ENCODE measurements at places on chromosomes 11 and 22. TPM values are rescaled to one million over a fixed set of nuclear protein-coding genes. Genes with fewer than 3 reads are reported as not detected.
A peak's percentile ranks its signal among the peaks of the same experiment; 100 is the strongest.

- no peak overlapping the region for H3K27ac ChIP-seq
- H3K4me1 ChIP-seq = peaks cover 82% of the 10 kb centered on the region
- DNase-seq = peak; percentile 65
- no peaks in the 10 kb centered on the region for H3K27me3 ChIP-seq
- H3K4me3 ChIP-seq = no peak overlapping the region
- no peaks in the 10 kb centered on the region for H3K36me3 ChIP-seq
These were observed 118.8 kb downstream of the ABTB2 start for GRCh38 chr11:34238966-34239365.

DNA sequence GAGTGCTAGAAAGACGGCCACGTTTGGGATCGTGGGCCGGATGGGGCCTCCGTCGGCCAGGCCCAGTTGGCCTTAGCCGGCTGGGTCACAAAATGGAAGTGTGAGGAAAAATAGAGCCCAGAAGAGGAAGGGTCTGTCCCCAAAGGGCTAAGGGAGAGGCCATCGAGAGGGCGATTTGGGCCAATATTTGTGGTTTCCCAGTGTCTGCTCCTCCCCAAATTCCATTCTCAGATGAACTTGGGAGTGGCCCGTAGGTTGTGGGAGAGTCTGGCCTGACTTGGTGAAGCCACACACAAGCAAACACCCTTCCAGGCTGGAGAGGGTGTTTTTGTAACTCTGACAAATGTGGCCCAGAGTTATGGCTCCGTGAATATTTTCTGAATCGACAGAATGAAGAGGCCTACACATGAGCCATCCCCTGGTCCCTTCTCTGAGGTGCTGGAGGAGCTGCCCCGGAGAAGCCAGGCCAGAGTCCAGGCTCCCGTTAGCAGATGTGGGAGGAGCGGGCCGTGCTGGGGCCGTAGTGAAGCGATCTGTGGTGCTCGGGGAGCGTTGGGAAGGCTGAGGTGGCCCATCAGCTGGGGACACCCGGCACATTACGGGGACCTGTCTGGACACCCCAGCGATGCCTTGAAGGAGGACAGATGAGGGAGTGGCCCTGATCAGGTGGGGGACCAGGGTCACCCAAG is 73.5 kb upstream of the PPARA start:
- no peak overlapping the region for H3K4me3 ChIP-seq
- H3K36me3 ChIP-seq = no peaks in the 10 kb centered on the region
- no peaks in the 10 kb centered on the region for H3K27me3 ChIP-seq
- peaks cover 12% of the 10 kb centered on the region for H3K4me1 ChIP-seq
- no peak for DNase-seq

DNA sequence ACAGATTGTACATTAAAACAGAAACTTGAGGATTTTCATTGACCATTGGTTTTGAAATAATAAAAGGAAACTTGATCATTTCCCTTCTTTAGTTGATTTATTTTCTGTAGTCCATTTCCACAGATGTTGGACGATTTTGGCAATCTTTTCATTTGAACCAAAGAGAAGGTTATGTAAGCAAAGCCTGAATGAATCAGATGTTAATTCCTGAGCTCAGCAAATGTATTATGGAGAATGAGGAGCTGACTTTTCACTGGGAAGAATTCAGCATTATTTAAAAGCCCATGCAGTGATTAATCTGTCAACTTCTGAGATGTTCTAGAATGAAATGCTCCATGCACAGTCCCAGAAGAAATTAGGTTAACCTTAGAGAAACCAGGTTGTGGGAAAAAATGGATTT is 29.0 kb downstream of the ELMOD1 start:
- H3K27ac ChIP-seq = no peak overlapping the region
- no peaks in the 10 kb centered on the region for H3K4me1 ChIP-seq
- H3K4me3 ChIP-seq = no peak overlapping the region

GRCh38 chr11:124762624-124763155 is 600 bp upstream of the ESAM start:
- H3K27me3 ChIP-seq = peaks cover 31% of the 10 kb centered on the region
- H3K36me3 ChIP-seq = peaks cover 2% of the 10 kb centered on the region
- no peak overlapping the region for H3K27ac ChIP-seq
- peaks cover 24% of the 10 kb centered on the region for H3K4me1 ChIP-seq

DNA sequence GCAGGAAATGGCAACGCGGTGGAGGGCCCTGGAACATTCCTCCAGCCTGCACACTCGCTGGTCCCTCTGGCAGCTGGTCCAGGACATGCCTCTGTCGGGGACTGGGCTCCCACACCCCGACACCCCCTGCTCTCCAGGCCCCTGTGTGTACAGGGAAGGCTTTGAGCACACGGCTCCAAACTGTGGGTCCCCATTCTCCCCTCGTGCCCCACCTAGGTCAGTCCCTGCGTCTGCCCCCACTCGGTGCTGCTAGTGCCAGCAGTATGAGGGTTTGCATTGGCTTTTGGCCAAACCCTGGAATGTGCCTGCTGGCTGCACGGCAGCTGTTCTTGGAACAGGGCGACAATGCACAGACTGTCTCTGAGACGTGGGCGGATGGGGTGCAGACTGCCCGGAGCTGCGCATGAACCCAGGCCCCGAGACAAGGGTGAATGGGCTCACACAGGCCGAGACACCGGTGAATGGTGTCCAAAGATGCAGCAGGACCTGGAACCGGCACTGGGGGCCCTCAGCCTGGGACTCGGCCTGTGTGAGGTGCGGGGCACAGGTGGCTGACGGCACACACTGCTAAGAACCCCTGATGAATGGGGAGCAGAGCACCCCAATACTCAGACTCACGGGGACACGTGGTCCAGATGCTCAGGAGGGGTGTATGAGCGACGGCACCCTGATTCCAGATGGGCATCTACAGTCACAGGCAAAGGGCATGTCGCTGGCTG is 7.5 kb upstream of the SYT8 start:
- no peak overlapping the region for H3K4me3 ChIP-seq
- H3K27ac ChIP-seq = no peak overlapping the region
- DNase-seq = no peak
- no peaks in the 10 kb centered on the region for H3K27me3 ChIP-seq
- H3K36me3 ChIP-seq = no peaks in the 10 kb centered on the region

DNA sequence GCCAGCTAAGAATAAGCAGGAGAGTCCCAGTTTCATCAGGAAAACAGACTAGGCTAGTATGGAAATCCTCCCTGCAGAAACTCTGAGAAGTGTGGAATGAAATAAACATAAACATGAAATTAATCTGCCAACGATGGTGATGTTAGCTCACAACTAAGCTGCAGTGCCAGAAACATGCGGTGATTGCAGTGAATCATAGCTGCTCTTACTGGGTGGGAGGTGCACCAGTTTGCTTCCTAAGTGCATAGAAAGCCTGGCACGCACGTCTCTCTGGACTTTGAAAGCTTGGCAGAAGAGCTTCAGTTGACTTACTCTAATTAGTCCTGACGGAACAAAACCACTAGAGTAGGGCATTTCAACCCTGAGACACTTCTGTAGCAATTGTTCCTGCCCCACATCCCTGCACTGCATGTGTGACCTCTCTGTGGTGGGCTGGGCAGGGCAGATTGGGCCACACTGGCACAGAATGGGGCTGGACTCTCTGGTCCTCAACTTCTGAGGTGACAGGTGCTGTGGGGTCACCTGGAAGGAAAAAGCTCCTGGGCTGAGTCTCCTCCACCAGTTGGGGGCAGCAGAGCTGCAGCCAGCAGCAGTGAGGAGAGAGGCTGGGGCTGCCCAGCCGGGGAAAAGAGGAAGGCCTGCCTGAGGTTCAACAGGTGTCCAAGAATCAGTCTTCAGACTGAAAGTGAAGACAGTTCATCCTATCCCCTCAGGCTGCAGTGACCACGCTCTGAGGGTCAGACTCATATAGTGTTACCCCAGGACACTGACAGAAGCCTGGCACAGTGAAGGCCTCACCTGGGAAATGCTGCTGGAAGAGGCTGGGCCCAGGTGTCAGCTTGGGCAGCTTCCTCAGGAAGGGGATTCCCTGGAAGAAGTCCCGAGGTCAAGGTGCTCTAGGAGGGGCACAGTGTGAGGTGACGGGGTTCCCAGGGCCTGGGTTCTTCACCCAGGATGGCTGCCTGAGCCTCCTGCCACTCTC is 40.5 kb downstream of the GGTLC2 start:
- no peak overlapping the region for H3K4me3 ChIP-seq
- no peaks in the 10 kb centered on the region for H3K27me3 ChIP-seq
- H3K36me3 ChIP-seq = no peaks in the 10 kb centered on the region
- H3K4me1 ChIP-seq = no peaks in the 10 kb centered on the region
- DNase-seq = peak; percentile 31

DNA sequence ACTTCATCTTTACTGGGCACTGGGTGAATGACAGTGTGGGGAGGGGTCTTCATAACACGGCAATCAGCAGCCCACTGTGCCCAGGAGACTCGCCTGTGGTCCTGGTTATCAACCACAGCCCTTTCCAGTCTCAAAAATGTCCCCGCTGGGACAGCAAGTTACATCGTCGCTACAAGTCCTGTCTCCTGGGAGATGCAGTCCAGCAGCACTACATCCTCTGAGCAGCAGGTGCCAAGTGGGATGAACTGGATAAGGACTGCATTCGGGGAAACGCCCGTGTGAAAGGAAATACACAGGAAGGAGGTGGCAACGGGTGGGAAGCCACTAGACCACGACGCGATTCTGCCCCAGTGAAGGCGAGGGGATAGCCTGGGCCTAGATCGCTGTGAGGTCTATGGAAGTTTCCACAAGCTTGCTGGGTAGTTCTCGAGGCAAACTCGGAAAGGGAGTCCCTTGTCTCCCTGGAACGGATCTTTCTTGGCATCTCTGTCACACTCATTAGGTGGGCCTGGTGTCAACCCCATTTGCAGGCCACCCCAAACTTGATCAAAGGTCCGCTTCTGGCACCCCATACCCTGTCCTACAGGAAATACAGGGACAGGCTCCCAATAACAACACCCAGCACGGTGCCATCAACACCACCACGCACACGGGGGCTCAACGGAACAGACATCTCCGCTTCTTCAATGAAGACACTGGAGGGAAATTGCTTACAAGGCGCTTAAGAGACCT is 4.4 kb downstream of the ASCL2 start:
- no peak for DNase-seq
- peaks cover 7% of the 10 kb centered on the region for H3K27me3 ChIP-seq
- H3K4me3 ChIP-seq = peak overlapping the region; percentile 9

- DNase-seq = peak; percentile 45
- H3K36me3 ChIP-seq = no peaks in the 10 kb centered on the region
- H3K27me3 ChIP-seq = peaks cover 5% of the 10 kb centered on the region
- H3K4me3 ChIP-seq = peak overlapping the region; percentile 74
- peaks cover 20% of the 10 kb centered on the region for H3K4me1 ChIP-seq
- no peak overlapping the region for H3K27ac ChIP-seq
These were observed 892 bp downstream of the GDPD5 start for GRCh38 chr11:75524665-75525432.

Gene KCNJ11
- 1.2 TPM for total RNA-seq

DNA sequence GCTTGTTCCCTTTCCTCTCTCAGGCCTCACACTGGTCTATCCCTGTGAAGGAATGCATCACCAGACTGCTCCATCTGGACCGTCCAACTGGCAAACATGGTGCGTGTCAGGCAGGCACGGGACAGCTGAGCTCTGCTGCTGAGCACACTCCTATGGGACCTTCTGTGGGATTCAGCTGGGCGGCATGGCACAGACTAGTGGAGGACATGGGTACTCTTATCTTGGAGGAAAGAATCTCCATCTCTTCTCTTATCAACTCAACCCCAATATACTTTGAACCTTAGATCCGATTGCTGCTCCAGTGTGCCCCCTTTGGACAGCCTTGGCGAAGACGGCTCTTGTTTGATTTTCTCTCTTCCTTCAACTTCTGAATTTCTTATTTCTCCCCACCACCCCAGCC is 593.6 kb downstream of the ETS1 start:
- H3K4me1 ChIP-seq = no peaks in the 10 kb centered on the region
- H3K4me3 ChIP-seq = no peak overlapping the region
